ENCODE measurements at places on chromosomes 1 and 21.

DNA sequence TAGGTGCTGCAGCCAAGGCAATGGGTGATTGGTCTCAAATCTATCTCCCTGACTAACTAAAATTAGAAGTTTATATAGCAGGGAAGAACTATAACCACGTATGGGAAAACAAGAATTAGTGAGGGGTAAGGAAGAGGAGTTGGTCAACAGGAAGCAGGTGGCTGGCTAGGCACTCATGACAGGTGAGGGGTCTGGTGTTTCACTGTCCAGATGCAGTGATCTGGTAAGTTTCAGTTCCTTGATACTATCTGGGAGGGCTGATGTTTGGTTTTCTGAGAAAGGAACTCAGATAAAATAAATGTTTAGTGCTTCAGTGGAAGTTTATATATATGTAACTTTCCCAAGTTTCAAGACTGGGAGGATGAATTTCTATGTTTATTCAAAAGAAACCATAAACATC is 11.6 kb upstream of the POU2F1 start:
- no peak for DNase-seq

- DNase-seq: no peak
These were observed 1.5 kb downstream of the GRIK3 start for GRCh38 chr1:37032660-37033354.

GRCh38 chr1:54220004-54220811 is 20.2 kb downstream of the MRPL37 start:
- no peak for DNase-seq

DNA sequence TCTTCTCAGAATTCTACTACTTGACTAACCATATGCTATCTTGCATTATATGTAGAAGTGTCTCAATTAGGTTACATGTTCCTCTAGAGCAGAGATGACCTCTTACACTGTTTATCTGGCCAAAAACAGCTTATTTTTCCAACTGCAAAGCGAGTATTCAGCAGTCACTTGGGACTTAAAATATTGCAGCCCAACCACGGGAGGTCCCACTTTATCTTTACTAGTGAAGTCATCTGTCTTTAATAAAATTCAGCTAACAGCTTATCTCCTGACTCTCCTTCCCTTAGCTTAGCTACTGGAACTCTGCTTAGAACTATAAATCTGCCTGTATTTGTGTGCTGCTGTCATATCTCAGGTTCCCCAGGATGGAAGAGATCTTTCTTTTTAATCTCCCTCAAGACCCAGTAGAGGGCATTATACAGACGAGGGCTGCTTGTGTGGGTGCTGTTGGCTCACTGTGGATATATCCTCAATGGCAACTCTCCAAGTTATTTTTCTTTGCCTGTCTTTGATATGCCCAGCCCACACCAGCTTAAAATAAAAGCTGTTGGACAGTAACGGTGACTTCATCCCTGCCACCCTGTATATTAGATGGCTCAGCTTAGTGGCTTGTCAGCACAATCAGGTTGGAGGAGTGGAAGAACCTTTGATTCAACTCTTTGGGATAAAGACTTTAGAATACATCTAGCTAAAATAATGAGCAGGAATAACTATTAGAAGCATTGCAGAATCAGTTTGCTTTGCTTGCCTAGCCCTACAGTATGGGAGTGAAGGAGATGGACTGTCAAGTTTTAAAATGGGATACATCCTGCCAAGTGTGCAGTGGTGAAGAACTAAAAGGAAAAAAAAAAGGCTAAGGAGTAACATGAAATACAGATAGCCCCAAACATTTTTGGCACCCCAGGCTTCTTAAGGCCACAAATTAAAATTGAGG is 9.6 kb downstream of the ENSA start:
- no peak for DNase-seq

- DNase-seq: no peak
These were observed 14.0 kb downstream of the AK2 start for GRCh38 chr1:33022650-33023200.

GRCh38 chr1:220979371-220979770 is 100.1 kb downstream of the HLX start:
- no peak for DNase-seq

Measured in T-helper 9 cell (primary cell).